CD4-positive, CD25-positive, alpha-beta regulatory T cell (primary cell): ENCODE measurements at places on chromosomes 4 and X.

DNA sequence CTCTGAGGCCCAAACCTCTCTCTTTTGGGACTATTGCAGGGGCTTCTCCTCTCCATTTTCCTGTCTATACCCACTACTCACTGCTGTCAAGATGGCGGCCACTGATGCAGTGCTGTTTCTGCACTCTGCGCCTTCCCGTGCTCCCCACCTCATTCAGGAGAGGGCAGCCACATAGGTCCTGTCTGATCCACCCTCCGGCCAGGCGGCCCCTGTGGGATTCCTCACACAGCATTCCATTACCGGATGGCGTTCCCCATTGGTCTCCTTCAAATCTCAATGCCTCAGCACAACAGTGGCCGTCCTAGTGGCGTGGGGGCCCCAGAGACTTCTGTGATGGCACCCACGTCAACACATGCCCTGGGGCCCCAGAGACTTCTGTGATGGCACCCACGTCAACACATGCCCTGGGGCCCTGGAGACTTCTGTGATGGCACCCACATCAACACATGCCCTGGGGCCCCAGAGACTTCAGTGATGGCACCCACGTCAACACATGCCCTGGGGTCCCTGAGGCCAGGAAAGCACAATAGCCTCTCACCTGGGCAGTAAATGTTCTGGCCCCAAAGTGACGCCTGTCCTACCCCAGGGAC is 7.3 kb downstream of the SPON2 start:
- no peak for DNase-seq

- DNase-seq = no peak
Observed at GRCh38 chr4:1589098-1589497, 95.0 kb downstream of the FAM53A start.

DNA sequence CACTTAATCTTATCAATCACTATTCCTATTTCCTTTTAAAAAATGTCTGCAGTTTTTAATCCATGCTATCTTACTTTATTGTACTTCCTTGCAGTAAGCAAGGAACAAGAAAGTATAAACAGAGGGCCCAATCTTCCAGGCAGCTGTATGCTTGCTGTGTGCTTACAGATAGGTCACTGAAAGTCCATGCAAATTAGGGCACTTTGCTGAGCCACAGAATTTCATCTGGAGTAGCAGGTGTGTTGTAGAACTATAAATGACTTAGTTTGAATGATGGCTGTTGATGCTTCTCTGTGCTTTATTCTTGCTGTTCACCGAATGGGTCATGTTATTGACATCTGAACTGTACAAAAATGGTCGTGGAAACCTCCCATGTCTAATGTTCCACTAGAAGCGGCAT is 154.6 kb downstream of the ATOH1 start:
- no peak for DNase-seq

DNA sequence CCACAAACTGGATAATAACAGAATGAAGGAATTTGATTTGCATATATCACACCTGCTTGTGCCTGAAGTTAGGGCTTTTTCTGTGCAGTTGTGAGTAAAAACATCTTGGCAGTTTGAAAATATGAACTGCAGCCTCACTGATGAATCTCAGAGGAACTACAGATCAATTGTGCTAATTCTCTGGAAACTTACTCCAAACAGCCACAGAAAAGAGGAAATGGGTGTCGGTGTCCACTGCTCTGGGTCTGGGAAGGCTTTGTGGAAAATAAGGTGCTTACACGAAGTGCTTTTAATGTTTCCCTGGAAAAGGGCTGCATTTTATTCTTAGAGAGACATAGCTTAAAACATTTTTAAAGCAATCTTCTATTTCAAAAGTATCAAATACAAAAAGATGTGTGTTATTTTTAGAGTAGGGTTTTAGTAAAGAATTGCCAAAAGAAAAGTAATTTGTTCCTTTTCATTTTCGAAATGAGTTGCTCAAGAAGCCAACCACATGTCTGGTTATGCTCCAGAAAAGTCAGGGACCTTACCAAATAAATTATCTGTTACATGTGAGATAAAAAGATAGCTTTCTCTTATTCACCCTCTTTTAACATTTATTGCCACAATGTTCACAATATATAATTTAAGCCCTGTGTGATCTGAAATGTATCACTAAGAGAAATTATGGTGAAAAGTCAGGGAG is 240.1 kb downstream of the FRAS1 start:
- DNase-seq = no peak

DNA sequence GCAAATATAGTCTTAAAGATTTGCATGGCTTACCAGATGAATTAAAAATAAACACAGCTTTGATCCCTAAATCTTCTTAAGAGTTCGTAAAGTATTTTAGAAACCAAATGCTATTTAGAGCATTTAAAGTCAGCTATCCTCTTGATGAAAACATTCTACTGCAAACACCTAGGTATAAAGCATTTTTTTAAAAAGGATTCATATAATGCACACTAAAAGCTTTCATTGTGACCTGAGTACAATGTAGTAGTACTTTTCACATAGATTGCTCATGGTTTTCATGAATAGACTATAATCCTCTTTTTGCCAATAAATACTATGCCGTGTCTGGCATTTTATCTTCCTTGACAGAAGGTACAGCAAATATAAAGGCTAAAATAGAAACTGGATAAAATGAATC is 805.1 kb upstream of the INTU start:
- DNase-seq = no peak

GRCh38 chr4:56689201-56689969 is 8.3 kb upstream of the HOPX start:
- DNase-seq = no peak

GRCh38 chr4:98641906-98642668 is 16.3 kb downstream of the TSPAN5 start:
- DNase-seq = no peak

GRCh38 chrX:16496175-16496574 is 153.8 kb upstream of the S100G start:
- no peak for DNase-seq
